ENCODE measurements at places on chromosomes 1 and 21. TPM values are rescaled to one million over a fixed set of nuclear protein-coding genes. Genes with fewer than 3 reads are reported as not detected.

GRCh38 chr1:173661271-173661670 is 8.4 kb downstream of the ANKRD45 start:
- no peak for DNase-seq

GRCh38 chr1:240499012-240499411 is 112.9 kb downstream of the GREM2 start:
- DNase-seq, result no peak

DNA sequence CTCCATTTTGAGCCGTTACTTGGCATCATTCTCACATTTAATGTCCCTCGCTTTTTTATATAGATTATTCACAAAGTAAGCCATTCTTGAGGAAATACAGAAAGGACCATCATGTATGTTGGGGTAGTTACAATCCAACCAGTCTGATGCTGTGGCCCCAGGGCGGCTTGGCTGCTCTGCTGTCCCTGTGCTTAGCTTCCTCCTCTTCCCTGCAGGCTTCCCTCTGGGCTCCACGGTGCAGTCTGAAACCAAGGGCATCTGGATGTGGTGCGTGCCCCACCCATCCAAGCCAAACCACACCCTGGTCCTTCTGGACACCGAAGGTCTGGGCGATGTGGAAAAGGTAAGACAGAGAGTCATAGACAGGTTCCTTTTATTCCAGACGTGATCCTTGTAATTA is 5.5 kb downstream of the GBP6 start:
- DNase-seq, result no peak

DNA sequence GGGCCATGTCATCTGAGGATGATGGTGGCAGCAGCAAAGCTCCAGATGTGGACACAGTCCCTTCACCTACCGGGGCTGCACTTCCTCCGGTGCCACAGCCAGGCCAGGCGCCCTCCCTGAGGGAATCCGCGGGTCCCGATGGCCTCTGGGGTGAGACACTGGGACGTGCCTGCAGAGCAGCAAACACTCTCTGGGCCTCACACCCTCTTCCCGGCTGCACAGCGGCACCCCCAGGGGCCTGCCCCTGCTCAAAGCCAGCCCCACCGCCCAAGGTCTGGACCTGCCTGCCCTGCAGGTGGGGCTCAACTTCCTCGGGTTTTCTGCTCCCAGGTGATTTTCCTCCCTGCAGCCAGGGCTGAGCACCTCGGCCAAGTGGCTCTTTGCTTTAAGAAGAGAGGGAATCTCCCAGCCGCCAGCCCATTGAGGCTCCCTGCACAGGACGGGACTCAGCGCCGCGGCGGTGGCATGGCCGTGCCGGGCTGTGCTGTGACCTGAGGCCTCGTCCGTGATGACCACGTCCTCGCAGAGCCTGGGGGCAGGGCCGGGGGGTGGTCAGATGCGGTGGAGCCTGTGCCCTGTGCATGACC is 21.3 kb upstream of the COL18A1 start:
- no peak for DNase-seq

DNA sequence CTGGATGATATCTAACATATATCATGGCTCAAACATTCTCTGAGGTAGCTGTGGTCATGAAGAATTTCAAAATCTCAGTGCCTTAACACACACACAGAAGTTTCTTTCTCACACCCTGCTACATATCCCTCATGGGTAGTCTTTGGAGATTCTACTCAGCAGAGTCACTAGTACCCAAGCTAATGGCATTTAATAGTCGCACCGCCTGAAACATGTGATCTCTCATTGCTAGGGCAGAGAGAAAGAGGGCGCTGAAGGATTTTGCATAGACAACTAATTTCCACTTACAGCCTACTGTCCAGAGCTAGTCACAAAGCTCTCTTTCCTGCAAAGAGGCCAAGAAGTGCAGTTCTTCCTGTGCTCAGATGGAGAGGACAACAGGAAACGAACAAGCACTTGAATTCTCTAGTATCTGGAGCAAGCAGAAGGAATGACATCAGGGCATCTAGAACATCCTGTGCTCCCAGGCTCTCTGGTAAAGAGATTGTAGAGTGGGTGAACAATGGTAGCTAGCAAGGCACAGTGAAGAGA is 183.4 kb upstream of the PTBP2 start:
- no peak for DNase-seq

- no peak for DNase-seq
These were observed 131.5 kb upstream of the LMO4 start for GRCh38 chr1:87197156-87197555.

- DNase-seq, result no peak
These were observed 1.8 kb upstream of the ANP32E start for GRCh38 chr1:150237746-150238145.

GRCh38 chr21:35216996-35217395 is 167.9 kb upstream of the RUNX1 start:
- DNase-seq, result no peak

- no peak for DNase-seq
These were observed 38.7 kb downstream of the CHAF1B start for GRCh38 chr21:36423771-36424433.

DNA sequence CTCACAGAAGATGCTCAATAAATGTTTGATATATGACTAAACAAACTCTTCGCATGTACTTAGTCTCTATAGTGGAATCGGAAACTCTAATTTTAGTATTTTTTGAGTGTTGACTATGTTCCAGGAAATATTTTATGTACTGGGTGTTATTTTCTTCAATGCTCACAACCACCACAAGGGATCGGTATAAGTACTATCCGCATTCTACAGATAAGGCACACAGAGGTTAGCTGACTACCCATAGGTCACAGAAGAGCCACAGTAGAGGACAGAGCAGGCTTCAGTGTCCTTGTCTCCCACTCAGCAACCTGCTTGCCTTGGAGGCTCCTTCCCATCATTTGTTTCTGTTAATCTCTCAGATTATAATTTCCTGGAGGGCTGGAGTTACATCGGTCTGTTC is 451.3 kb downstream of the OMA1 start:
- no peak for DNase-seq

- DNase-seq, result no peak
These were observed 10.3 kb downstream of the AGO1 start for GRCh38 chr1:35893051-35893879.

DNA sequence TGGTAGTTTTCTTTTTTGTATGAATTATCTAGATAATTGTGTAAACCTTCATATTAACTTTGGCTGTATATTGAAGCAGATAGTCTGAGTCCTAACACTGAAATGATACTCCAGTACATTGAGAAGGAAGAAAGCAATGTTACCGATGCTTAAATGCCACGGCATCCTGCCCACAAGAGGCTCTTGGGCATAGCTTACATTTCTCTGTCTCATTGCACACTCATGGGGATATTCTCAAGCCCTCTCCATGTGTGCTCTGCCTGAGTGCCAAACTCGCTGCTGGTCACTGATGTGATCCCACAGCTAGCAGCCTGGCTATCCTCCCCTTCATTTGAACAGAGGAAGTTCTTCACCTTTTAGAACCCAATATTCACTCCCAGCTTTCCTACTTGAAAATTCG is 179.4 kb downstream of the TGFB2 start:
- DNase-seq, result no peak

- no peak for DNase-seq
These were observed 52.4 kb downstream of the HNRNPR start for GRCh38 chr1:23291706-23292105.

- no peak for DNase-seq
These were observed 35.3 kb downstream of the CLCA4 start for GRCh38 chr1:86582161-86582560.

DNA sequence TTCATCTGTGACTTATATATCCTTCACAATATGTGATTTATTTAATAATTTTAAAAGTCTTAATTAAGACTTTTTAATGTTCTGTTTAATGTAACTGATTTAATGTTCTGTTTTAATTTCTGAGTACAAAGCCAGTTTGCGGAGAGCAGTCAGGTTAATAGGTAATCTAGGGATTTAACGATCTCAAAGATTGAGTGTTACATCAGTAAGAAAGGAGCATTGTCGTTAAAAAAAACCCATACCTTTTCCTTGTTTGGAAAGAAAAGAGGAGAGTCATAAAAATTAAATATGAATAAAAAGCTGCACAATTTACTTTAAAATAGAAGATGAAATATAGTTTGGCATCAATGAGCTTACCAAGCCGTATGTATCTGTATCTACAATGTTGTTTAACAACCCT is 621.4 kb downstream of the KIF26B start:
- no peak for DNase-seq

DNA sequence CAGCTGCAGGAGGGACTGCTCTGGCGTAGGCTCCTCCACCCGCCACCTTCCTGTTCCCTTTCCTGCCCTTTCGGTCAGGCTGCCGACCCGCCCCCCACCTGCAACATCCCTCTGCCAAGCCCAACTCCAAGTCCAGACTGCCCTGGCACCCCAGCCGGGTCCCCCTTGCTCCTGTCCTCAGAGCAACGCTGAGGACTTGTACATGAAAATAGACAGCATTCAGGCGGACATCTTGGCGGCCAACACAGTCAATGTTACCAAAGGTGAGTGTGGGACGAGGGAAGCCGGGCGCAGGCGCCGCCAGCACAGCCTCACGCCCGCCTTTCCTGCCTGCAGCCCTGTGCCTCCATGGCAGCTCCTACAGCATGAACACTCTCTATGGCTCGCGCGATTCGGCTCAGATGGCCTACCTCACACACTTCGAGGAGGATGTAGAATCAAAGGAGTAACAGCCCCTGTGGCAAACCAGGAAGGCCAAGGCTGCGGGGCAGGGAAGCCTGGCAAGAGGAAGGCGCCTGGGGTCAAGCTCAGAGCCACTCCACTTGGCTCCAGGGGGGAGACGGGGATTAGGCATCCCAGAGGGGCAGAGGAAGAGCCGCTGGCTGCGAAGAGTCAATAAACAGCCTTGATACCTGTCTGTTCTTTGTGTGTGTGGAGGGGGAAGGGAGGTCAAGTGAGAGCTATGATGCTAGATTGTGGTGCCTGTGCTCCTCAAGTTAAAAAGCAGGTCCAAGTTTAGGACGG is 5.8 kb downstream of the RNU5D-1 start:
- DNase-seq, result no peak

DNA sequence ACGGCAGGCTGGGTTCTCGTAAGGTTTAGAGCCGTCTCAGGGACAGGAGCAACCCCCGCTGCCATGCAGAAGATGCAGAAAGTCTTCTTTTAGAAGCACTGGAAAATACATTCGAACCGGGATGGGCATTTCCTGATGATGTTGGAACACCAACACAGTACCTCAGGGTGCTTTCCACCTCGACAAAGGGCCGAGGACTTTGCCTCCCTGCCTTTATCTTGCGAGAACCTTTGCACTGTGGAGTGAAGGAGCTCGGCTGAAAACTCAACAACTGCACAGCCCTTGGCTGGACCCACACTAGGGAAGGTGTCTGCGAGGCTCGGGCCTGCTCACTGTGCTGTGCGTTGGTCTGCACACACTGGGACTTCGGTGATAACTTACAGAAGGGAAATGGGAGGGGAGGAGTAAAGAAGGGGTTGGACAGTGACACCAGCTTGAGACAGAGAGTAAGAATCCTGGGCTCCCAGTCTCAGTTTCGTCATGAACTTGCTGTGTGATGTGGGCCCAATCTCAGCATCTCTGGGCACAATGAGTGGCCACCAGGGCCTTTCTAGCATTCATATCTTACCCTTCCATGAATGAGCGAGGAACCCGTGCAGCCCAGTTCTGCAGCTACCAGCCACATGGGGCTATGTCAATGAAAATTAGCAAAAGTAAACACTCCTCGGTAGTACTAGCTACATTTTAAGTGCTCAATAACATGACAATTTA is 18.2 kb downstream of the RCAN1 start:
- no peak for DNase-seq

DNA sequence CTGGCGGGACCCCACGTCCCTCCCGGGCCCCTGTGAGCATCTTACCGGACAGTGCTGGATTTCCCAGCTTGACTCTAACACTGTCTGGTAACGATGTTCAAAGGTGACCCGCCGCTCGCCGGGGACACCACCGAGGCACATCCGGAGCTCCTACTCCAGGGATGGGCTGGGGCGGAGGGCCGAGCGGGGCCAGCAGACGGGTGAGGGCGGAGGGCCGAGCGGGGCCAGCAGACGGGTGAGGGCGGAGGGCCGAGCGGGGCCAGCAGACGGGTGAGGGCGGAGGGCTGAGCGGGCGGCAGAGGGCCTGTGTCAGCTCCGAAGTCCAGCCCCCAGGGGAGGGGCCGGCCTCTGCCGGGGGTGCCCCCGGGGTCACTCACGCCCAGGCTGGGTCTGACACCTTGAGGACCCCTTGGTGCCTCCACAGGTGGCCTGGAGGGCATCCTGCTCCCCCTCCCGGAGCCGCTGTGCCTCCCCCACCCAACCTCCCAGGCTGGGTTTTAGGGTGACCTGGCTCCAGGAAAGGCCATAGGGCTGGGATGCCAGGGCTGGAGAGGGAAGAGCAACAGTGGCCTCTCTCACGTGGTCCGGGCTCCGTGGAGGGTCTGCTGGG is 5.7 kb upstream of the TTLL10 start:
- DNase-seq, result no peak

GRCh38 chr1:4801192-4801924 is 146.9 kb downstream of the AJAP1 start:
- no peak for DNase-seq

DNA sequence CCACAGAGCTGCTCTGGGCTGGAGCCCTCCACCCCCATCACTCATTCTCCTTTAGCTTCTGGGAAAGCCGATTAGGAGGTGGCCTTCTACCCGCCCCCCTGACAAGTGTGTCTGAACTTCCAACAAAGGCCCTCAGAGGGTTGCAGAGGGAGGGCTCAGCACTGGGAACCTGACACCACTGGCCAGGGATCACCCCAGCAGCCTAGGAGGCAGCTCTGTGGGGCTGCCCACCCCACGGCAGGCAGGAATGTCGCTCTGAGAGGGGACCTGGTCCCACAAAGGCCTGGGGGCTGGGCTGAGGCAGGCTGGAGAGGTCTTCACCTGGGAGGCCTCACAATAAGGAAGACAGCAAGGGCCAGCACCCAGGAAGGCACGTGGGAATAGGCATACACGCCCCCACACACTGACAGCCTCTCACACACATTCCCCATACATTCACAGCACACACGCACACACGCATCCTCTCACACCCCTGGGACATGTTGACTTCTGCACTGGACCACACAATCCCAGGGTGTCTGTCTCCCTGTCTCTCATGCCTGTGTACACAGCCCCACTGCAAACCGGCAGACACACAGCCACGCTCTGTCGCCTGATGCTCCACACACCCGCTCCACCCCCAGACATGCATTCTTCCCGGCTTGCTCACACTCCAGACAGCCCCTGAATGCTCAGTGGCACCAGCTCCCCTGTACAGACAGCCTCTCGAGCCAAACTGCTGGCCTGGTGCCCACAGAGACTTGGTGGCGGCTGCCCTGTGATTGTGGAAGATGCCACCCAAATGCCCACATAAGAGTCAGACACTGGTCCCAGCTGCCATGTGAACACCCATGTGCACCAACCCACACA is 30.7 kb downstream of the DMBX1 start:
- DNase-seq, result no peak

GRCh38 chr1:2313651-2314261 is 77.6 kb downstream of the MORN1 start:
- DNase-seq, result no peak

GRCh38 chr1:171220081-171220420 is 28.2 kb upstream of the FMO1 start:
- no peak for DNase-seq

- DNase-seq, result no peak
These were observed 725 bp downstream of the CR1L start for GRCh38 chr1:207645635-207646081.

GRCh38 chr1:226033582-226033981 is 28.9 kb upstream of the H3-3A start:
- DNase-seq, result no peak

CRABP2 gene
- 20.7 TPM for total RNA-seq

SLC2A5 gene
- total RNA-seq, result 1.5 TPM

RGS13 gene
- total RNA-seq, result 0.28 TPM

PIGK gene
- 31.2 TPM for total RNA-seq

WNT4 gene
- total RNA-seq, result 1.9 TPM

FCMR gene
- total RNA-seq, result 38.9 TPM

GBP5 gene
- total RNA-seq, result 13.8 TPM

TMPRSS3 gene
- total RNA-seq, result 0.42 TPM

LORICRIN gene
- total RNA-seq, result 0.33 TPM

BCAN gene
- total RNA-seq, result 0.24 TPM

TNFRSF4 gene
- total RNA-seq, result 12.7 TPM
